Globus pallidus (tissue), 1 donor: ENCODE measurements at places on chromosomes 12 and 14.

- DNase-seq = no peak
Observed at GRCh38 chr14:26987744-26988363, 390.0 kb upstream of the NOVA1 start.

- no peak for DNase-seq
Observed at GRCh38 chr12:121513464-121514183, 67.2 kb downstream of the KDM2B start.

GRCh38 chr12:105223352-105223845 lies 12.6 kb downstream of the APPL2 start:
- DNase-seq = no peak

- no peak for DNase-seq
Observed at GRCh38 chr12:59803735-59804134, 207.9 kb downstream of the SLC16A7 start.

DNA sequence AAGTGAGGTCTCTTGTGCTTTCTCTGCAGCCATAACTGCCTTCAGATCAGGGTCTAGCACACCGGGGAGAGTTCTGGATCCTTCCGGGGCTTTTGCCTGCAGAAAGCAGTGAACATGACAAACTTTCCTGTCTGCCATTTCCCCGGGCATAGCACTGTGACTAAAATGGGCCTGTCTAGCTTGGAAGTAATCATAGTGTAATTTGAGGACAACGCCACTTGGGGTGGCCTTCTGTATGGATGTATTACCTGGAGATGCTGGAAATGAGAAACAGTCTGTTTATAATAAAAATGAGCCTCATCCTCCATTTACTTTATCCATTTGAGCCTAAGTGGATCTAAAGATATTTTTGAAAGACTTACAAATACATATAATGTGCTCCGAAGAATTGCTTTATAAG lies 453.7 kb downstream of the VRK1 start:
- no peak for DNase-seq

- DNase-seq = no peak
Observed at GRCh38 chr14:88256997-88257950, 65.8 kb downstream of the KCNK10 start.

DNA sequence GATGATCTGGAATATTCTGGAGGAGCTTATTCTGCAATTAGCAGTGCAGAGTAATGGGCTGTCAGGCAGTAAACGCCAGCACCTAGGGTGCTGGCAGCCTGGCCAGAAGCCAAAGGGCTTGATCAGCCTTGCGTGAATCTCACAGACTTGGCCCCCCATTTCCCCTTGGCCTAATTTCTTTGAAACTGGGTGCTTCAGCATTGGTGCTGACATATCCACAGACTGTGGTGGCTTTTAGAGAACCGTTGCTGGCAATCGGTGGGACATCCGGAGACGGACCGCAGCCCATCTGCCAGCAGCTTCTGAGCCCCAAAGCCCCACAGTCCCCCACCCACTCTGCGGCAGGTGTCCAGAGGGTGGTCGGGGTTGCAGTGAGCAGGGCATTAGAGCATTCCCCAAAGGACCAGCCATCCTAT lies 157.1 kb downstream of the CALM1 start:
- no peak for DNase-seq

GRCh38 chr12:78403681-78404080 lies 460.9 kb upstream of the SYT1 start:
- no peak for DNase-seq

DNA sequence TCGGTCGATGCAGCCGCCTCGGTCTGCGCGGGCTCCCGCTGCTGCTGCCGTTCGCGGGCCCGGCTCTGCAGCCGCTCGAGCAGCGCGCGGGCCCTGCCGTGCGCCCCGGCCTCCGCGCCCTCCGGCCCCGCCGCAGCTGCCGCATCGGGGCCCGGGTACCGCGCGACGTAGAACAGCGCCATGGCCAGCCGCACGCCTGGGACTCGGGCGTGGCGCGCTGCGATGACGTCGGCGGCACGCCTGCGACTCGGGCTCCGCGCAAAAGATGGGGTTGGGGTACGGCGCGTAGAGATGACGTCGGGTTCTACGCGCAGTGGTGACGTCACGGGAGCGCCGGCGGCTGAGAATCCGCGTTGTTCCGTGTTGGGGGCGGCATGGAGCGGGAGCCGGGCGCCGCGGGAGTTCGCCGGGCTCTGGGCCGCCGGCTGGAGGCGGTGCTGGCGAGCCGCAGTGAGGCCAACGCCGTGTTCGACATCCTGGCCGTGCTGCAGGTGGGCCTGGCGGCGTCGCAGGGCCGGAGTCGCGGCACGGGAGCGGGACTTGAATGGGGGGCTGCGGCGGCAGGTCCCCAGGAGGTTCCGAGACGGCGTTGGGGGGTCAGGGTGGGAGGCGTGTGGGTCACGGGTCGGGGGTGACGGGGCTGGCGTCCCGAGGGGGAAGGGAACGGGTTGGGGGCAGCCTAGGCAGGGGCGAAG lies at the start of the genes DDX51 and NOC4L:
Gene DDX51 (minus strand): TSS at position 205 of the 695 bp plus-strand sequence. CDS start 23 bp downstream, at position 182.
Gene NOC4L (plus strand): TSS at position 343 of the 695 bp plus-strand sequence. CDS start 32 bp downstream, at position 375.
- peak; percentile 87 for DNase-seq

- peak; percentile 31 for DNase-seq
Observed at GRCh38 chr12:130761537-130762318, 45.6 kb upstream of the RIMBP2 start.

DNA sequence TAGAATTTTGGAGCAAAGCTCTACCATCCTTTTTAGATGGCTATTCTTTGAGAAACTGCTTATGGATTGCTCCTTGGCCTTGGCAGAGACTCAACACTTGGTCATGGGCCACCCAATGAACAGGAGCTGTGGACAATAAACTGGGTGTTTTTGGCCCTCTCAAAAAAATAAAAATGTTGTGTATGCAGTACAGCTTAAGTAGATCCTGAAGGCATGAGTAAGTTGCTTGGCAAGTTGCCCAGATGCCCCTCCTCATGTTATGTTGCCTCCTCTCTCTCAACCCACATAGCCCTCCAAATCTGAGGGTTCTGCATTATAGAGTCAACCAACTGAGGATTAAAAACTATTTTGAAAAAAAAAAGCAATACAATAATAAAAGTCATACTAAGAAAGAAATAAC lies 124.9 kb downstream of the ATP23 start:
- DNase-seq = no peak

DNA sequence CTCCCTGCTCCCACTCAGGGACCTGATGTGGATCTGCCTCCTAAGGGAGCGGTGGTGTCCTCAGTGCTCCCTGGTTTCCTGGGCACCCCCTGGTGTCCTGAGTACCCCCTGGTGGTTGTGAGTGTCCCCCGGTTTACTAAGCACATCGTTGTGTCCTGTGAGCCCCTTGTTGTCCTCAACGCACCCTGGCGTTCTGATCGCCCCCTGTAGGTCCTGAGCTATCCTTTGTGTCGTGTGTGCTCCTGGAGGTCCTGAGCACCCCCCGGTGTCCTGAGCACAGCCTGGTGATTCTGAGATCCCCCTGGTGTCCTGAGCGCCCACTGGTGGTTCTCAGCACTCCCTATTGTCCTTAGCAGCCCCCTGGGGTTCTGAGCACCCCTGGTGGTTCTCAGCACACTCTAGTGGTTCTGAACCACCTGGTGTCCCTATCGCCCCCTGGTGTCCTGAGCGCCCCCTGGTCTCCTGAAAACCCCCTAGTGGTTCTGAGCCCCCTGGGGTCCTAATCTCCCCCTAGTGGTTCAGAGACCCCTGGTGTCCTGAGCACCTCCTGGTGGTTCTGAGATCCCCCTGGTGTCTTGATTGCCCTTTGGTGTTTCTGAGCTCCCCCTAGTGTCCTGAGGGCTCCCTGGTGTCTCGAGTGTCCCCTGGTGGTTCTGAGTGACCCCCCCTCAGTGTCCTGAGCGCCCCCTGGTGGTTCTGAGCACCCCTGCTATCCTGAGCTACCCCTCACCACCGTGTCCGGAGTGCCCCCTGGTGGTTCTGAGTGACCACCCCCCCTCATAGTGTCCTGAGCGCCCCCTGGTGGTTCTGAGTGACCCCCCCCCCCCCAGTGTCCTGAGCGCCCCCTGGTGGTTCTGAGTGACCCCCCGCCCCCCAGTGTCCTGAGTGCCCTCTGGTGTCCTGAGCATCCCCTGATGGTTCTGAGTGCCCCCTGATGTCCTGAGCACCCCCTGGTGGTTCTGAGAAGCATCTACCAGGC lies 615.1 kb downstream of the TMEM121 start:
- DNase-seq = no peak

- DNase-seq = no peak
Observed at GRCh38 chr14:75123991-75124390, 2.9 kb downstream of the NEK9 start.

- DNase-seq = no peak
Observed at GRCh38 chr12:78037707-78038106, 207.0 kb downstream of the NAV3 start.

- no peak for DNase-seq
Observed at GRCh38 chr12:124544311-124544970, 23.0 kb downstream of the NCOR2 start.

DNA sequence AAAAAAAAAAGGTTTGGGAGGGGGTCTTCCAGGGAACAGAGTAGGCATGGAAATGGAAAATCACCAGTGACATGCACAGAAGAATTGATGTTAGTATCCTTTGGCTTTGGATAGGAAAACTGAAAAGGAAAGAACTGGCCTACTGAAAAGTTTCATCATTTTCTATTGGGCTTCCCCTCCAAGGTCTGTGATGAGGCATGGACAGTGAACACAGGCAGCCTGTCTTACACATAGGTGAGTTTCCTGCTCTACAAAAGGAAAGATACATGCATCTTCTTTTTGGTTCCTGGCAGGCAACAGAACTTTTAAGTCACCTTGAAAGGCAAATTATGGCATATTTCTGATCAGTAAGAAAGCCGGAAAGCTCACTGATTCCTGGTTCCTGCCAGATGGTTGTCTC lies 5.8 kb downstream of the BMAL2 start:
- DNase-seq = no peak

GRCh38 chr12:1500095-1500801 lies 94.1 kb downstream of the FBXL14 start:
- peak; percentile 58 for DNase-seq

DNA sequence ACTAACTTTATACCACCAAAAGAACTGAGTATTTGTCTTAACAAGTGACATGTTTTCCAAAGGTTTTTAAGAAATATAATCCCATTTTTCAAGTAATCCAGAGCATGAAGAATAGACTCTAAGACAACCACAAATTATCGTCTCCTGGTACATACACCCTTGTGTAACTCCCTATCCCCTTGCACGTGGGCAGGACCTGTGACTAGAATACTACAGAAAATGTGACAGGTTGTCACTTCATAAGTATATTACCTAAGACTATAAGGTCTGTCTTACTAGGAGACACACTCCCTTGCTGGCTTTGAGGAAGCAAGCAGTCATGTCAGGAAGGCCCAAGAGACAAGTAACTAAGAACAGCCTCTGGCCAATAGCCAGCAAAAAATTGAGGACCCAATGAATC lies 8.3 kb upstream of the TTC5 start:
- no peak for DNase-seq

GRCh38 chr12:29734734-29735133 lies 49.0 kb downstream of the TMTC1 start:
- DNase-seq = no peak

DNA sequence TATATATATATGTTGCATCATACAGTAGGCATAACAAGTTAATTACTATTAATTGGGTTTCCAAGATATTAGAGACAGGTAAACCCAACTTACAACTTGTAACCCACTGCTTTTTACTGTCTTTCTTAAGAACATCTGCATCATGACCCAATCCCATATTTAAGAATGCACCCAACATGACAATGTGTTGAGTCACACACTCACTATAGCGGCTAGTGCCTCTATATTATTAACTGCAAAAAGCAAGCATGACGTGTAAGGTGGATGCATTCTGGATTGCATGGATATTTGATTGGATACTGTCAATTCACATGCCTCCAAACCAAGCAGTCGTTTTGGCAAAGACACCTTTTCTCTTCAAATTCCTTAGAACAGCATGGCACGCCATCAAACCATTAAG lies 68.2 kb downstream of the KSR2 start:
- no peak for DNase-seq

GRCh38 chr12:21353487-21353886 lies 18.8 kb upstream of the SLCO1A2 start:
- no peak for DNase-seq

DNA sequence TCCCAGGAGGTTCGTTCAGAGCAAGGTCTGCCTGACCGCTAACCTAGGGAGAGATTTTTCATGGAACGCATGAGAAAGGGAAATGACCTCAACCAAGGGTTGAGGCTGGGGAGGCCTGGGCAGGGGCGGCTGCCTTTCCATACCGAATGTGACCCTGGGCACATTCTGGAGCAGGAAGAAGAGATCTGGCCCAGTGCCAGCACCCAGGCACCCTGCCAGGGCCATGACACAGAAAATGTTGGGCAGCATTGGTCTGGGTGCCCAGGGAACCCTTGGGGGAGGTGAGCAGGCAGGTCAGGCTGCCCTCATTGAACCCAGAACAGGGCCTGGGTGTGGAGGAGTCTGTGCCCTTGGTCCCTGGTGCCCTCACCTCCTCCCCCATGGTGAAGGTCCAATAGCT lies 106.8 kb downstream of the CALM1 start:
- DNase-seq = no peak

DNA sequence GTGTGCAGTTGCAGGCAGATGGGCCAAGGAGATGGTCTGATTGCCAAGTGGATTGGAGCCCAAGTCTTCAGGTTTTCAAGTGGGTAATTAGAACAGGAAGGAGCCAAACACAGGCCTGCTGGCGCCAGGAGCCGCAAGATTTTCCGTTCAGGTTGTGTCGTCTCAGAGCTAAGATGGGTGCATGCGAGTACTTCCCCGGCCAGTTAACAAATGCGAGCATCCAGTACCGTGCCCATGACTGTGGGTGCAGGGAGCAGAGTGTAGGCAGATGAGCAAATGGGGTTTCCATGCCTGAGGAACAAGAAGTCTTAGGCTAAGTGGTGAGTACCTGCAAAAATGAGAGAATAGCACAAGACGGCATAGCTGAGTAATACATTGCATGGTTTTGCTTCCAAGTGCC lies 90.5 kb downstream of the CHST11 start:
- DNase-seq = no peak

GRCh38 chr14:64674829-64675228 lies 29.4 kb upstream of the PLEKHG3 start:
- no peak for DNase-seq

DNA sequence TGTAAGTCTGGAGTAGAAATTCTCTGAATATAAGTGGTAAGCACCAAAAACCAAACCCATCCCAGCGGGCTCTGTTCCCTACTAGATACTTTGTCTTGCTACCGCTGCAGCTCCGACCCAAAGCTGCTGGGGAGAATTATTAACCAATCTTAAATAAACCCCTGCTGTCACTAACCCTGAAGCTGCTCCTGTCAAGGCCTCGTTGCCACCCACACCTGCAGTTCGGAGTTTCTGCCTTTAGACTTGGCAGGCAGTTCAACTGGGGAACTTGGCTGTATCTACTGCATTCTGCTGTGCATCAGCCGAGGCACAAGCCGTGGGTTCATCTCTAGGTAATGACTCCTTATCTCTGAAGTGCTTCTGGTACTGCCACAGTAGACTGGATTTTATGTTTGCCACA lies 55.5 kb downstream of the PPM1A start:
- DNase-seq = no peak

GRCh38 chr12:124512667-124513296 lies 54.6 kb downstream of the NCOR2 start:
- DNase-seq = peak; percentile 96
